ENCODE measurements at places on chromosomes 2 and 18.

GRCh38 chr2:240358821-240359397 is 76.6 kb upstream of the GPC1 start:
- DNase-seq = no peak

DNA sequence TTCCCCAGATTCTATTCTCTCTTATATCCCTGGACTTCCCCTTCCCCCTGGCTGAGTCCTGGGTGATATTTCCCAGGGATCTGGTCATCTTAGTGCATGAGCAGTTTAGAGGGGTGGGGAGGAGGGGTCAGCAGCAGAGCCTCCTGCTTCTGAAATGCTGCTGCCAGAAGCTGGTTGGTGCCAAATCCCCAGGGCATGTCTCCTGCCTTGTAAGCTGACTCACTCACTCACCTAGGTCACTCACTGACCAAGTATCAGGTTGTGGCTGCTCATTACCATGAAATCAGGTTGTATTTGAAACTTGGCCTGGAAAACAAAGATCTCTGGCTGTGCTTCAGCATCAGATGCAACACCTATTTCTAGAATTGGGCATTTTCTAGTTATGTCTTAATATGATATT is 14.3 kb downstream of the GPR39 start:
- no peak for DNase-seq

DNA sequence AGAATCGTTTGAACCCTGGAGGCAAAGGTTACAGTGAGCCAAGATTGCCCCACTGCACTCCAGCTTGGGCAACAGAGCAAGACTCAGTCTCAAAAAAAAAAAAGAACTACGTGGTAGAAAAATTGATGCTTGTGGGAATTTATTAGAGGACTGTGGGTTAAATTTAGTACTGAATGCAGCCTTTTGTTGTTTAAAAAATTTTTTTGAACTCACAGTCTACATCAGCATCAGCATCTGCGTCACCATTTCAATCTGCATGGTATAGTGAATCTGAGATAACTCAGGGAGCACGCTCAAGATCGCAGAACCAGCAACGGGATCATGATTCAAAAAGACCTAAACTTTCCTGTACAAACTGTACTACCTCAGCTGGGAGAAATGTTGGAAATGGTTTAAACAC is 30.5 kb downstream of the MARCHF7 start:
- no peak for DNase-seq

- DNase-seq = no peak
Observed at GRCh38 chr2:204860274-204860673, 315.0 kb downstream of the PARD3B start.

DNA sequence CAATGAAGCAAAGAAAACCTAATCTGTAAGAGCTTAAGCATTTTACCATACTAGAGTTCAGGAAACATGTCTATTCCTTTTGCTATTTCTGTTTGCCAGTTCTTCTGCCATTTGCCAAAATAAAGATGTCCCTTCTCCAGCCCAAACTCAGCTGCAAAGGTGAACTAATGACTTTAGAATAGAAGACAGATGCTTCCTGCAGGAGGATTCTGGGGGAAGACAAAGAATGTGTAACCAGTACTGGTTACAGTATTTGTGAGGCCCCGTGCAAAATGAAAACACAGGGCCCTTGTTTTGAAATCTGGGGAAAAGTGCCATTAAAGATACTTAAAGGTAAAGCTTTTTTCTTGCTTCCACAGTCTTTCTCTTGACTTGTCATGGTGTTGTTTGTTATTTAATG is 34.3 kb upstream of the MTX2 start:
- DNase-seq = no peak

GRCh38 chr18:69787825-69788547 is 159.7 kb downstream of the CD226 start:
- DNase-seq = no peak

- DNase-seq = no peak
Observed at GRCh38 chr2:187390891-187391290, 57.2 kb downstream of the CALCRL start.

DNA sequence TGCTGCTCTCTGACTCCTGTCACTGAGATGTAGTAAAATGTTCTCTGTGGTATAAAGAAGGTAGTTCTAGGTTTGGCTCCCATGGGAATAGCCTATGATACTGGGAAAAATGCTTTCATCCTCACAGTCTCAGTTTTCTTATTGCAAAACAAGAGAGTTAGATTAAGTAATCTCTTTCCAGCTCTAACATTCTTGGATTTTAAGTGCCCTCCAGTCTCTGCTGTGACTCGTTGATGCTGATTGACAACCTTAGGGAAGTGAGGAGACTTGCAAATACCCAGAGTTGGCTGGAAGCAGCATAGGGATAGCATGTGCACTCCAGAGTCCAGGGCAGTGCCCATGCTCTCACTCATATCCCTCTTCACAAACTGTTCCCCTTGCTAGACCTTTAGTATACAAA is 534.9 kb downstream of the SLC4A3 start:
- no peak for DNase-seq

- no peak for DNase-seq
Observed at GRCh38 chr2:202186641-202187202, 51.7 kb downstream of the SUMO1 start.

DNA sequence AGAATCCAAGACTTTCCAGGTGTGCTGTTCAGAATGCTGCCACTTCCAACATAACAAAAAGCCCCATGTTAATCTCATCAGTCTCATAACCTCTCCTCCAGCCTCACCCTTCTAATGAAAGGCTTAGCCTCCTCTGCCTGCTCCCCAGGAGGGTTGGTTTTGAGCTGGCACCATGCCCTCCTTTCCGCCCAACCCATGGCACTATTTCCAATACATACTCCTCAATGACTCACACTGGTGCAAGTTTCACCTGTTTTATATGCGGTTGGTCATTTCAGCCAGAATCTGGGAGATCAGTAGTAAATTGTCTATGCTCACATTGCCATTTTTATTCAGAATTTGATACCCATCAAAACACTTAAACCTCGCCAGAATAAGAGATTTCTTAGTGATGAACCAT is 157.6 kb upstream of the NRP2 start:
- DNase-seq = no peak

DNA sequence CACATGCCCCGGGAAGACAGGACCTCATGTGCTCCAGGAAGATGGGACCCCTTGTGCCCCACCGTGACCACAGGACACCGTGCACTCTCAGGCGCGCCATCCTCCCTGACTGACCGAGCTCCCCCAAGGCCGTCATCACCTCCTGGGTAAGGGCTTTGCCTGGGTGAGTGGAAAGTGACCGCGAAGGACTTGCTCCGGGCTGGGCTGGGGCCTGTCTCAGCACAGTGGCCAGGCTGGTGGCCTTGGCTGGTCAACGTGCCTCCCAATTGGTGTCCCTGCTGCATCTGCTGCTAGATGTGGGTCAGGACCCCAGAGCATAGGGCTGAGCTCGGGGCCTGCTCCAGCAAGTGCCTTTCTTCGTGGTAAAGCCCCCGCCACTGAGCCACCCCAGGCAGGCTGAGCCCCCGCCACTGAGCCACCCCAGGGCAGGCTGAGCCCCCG is 69.7 kb upstream of the CTDP1 start:
- no peak for DNase-seq

DNA sequence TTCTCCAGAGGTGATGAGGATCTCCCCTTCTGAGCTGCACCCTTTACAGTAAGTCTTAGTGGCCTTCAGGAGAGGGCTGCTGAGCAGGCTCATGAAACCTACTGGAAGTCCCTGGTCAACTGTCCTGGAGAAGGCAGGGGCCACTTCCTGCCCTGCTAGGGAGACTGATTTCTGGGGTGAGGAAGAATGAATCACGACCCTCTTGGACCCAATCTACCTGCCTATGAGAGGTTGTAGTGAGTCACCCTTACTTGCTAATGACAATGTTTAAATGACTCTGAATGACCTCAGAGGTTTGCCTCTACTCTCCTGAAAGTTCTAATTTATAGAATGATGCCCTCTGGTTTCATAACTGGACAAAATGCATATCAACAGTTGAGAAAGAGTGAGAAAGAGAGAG is 79.4 kb upstream of the FAM136A start:
- DNase-seq = no peak

DNA sequence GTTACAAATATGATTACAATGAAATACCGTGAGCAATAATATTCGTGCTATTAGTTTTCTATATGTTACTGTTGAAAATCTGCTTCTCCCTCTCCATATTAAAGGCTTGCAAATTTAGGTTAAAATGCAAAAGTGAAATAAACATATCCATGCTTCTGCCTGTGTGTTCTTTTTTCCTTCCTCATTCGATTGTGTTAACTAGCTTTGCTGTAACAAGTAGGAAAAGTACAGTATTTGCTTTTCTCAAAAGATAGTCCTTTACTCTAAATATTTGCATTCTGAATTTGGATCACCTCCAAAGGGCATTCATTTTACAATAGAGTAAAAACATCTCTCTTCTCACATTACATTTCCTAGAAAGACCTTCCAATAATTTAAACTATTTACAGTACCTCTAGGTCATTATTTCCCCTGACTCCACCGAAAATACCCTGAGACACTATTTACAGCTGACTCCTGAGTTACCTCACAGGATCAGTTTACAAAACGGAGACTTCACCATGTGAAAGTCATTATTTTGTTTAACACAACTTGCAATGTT is 835.0 kb upstream of the FANCL start:
- DNase-seq = no peak

- DNase-seq = peak; percentile 36
Observed at GRCh38 chr18:7452331-7452730, 114.8 kb upstream of the PTPRM start.

- DNase-seq = no peak
Observed at GRCh38 chr2:195575016-195575415, 82.0 kb upstream of the SLC39A10 start.

- DNase-seq = no peak
Observed at GRCh38 chr2:133977405-133977804, 276.5 kb upstream of the MGAT5 start.

DNA sequence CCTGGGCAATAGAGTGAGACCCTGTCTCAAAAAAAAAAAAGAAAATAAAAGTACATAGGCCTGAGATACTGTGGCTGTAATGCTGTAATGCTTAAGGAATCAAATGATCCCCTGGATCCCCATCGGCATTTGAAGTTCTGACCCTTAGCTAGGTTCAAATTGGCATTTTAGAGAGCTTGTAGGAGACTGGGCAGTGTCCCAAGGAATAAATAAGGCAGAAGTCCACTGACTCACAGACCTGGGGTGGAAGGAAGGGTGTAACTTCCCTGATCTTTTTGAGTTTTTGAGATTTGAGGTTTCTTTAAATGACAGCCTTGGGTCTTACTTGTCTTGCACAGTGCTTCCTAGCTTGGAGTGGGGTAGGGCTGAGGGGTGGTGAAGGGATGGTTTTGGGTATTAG is 553.7 kb downstream of the SLC4A3 start:
- no peak for DNase-seq

DNA sequence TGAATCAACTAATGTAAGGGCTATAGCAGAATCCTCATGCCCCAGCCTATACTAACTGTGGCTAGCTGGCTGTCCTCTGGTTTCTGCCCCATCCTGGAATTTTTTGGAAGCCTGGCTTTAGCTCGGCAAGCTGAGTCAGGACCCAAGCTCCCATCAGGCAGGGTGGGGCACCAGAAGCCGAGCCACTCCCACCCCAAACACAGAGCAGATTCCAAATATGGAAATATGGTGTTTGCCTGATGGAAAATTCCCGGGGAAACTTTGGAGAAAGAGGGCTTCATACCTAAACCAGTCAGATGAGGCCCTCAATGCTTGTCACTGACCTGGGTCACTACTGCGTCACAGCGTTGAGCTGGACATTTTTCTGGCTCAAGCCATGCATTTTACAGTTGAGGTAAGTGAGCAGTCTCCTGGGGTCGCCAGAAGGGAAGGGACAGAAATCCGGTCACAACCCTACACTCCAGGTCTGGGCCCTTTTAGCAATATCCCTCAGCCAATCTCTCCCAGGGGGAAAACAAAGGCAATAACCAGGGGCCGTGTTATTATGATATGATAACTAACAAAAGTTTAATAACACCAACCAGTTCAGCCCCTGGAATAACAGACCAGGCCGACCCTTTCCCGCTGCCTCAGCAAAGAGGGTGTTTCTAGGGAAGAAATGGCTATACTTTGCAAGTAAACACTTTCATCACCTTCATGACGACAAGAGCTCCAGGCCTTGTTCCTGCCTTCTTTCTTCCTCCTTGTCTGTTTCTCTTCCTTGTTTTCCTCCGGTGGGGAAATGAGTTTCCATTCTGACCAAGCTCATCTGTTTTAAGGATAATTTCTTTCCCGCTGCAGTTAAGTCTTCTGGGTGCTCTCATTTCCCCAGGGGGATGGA is 37.7 kb downstream of the PSD4 start:
- no peak for DNase-seq

- no peak for DNase-seq
Observed at GRCh38 chr2:152222975-152223637, 47.5 kb upstream of the STAM2 start.

- DNase-seq = no peak
Observed at GRCh38 chr18:12772111-12772510, 69.3 kb downstream of the PSMG2 start.

DNA sequence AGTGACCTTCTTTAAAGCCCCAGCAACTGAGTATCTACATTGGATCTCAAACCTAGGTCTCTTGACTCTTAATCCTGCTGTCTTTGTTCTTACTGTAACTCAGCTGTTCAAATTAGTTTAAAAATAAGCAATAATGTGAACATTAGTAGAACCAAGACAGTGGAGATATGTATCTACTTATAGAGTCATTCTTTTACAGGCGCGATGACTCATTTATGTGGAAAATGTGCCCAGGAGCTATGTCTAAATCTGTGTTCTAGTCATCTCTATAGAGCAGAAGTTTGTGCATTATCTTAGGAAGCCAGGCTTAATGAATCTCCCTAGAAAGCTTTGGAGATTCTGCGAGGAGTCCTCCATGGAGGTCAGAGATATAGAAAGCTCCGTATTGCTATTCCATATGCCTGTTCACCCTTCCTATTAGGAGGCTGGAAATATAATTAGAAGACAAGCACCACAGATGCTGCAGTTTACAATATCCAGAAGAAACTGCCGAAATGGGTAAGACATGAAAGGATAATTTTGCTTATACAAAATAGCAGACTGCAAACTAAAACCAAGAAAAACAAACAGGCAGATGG is 211.6 kb downstream of the TRIB2 start:
- DNase-seq = no peak

GRCh38 chr2:174336501-174337336 is 2.0 kb downstream of the SP9 start:
- DNase-seq = peak; percentile 51

GRCh38 chr2:68190991-68191731 is 33.5 kb downstream of the PNO1 start:
- no peak for DNase-seq

- DNase-seq = no peak
Observed at GRCh38 chr2:226971770-226972169, 135.9 kb downstream of the RHBDD1 start.

All from neural crest cell (in vitro differentiated cells).